ENCODE measurements at places on chromosomes 1 and 21. TPM values are rescaled to one million over a fixed set of nuclear protein-coding genes. Genes with fewer than 3 reads are reported as not detected.

DNA sequence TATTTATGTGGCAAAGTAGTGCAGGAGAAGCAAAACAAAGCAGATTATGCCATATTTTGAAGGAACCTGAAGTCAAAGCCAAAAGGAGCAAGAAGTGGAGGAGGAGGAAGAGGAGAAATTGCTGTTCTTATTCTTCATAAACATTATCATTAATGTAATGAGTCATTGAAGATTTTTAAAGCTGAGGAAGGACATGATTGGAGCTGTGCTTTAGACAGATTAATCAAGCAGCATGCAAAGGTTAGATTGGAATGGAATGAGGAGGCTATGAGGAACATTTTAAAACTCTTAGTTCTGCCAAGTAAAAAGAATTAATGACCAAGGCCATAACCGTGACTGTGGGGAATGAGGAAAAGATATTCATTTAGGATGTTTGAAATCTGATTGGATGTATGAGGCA, 33.0 kb upstream of the HSD17B7 start:
- no peak for DNase-seq

GRCh38 chr1:186330758-186331157, 44.3 kb downstream of the TPR start:
- DNase-seq: no peak

- no peak for DNase-seq
These were observed 106.8 kb upstream of the CACHD1 start for GRCh38 chr1:64363111-64363510.

DNA sequence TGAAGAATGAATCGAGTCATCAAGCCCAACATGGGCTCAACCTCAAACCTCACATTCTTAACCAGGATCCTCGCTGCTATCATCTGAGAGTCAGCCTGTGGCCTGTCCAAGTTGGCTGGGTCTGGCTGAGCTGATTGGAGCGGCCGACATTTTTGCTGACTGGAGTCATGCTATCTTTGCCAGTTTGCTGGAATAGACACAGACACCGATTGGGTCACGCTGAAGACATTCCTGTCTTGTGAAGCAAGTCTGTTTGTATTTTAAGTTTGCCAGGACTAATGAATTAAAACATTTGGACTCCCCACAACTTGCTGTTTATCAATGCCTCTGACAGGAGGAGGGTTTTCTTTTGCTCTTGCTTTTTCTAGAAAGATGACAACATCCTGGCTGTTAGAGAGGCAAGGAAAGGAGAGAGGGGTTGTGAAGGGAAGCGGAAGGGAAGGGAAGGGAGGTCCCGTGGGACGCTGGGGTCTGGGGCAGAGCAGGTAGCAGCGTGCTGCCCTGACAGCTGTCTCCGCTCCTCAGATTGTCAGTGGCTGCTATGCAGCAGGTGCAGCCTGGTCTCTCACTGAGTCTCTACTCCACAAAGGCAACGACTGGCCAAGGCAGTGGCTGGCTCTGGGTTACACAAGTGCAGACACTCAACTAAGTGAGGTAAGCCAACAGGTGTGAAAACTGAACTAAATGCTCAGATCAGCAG, at the start of gene MAP3K7CL:
Gene MAP3K7CL, plus strand, starts transcription at position 375 of the 700 bp plus-strand sequence. CDS start 2,701 bp downstream, outside the sequence.
- DNase-seq: no peak

DNA sequence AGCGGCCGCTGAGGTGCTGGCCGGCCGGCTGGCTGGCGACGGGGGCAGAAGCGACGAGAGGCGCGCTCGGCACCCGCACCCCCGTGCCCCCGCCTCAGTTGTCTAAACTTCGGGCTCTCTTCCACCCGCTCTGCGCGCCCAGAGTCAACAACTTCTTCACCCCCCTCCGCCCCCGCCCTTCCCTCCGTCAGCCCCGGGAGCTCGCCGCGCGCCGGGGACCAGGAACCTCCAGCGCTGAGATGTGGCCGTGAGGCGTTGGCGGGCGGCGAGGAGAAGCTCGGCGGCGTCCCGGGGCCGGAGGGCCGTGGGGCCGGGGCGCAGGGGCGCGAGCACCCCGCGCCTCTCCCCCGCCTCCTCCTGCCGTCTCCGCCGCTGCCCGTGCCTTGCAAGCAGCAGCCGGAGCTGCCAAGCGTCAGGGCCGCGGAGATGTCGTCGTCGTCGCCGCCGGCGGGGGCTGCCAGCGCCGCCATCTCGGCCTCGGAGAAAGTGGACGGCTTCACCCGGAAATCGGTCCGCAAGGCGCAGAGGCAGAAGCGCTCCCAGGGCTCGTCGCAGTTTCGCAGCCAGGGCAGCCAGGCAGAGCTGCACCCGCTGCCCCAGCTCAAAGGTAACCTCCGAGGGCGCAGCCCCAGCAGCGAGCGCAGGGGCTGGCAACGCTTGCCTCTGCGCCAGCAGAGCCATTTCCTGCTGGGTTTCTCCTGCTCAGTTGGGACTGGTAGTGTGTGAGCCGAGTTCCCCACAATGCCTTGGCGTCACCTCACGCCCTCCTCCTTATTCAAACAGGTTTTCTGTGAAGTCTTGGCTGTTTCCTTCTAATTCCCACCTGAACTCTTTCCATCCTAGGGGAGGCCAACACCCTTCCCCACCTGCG, 710 bp downstream of the PPP2R5A start:
- peak; percentile 78 for DNase-seq

DNA sequence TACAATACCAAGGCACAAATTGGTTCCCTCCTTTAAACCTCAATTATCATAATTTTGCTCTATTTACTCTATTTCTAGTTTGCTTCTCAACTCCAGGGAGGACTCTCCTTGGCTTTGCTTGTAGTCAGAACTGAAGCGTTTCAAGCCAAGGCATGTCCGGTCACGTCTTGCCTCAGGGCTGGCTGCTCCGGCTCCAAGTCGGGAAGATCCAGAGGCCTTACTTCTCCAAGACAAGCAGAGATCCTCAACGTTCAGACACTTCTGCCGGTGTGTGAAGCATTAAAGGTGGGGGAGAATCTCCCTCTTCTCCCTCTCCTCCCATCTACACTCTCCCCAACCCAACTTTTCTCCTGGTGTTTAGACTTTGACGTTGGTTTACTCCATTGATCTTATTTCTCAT, 7.2 kb upstream of the HHAT start:
- DNase-seq: no peak

DNA sequence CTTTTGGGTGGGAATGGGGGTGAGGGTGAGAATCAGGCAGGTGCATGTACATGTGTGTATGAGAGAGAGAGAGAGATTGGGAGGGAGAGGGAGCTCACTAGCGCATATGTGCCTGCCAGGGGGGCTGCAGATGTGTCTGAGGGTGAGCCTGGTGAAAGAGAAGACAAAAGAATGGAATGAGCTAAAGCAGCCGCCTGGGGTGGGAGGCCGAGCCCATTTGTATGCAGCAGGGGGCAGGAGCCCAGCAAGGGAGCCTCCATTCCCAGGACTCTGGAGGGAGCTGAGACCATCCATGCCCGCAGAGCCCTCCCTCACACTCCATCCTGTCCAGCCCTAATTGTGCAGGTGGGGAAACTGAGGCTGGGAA, 95.0 kb downstream of the EPHB2 start:
- no peak for DNase-seq

GRCh38 chr1:226627924-226628611, 79.5 kb downstream of the STUM start:
- DNase-seq: no peak

The SHISA4 gene
- 0.94 TPM for total RNA-seq

The CALML6 gene
- total RNA-seq: 1.8 TPM

GRCh38 chr1:236716160-236716559, 29.9 kb downstream of the ACTN2 start:
- DNase-seq: no peak

The BNIPL gene
- 2.8 TPM for total RNA-seq

DNA sequence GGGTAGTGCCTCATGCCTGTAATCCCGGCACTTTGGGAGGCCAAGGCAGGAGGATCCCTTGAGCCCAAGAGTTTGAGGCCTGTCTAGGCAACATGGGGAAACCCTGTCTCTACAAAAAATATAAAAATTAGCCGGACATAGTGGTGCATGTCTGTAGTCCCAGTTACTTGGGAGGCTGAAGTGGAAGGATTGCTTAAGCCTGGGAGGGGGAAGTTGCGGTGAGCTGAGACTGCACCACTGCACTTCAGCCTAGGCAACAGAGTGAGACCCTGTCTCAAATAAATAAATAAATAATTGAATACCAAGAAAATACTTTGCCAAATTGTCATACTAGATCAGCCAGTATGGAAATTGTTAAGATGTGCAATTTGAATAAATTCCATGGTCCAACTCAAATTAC, 5.9 kb upstream of the RBBP5 start:
- DNase-seq: no peak

GRCh38 chr1:182193908-182194550, 132.5 kb upstream of the ZNF648 start:
- DNase-seq: no peak

The GLIS1 gene
- not detected for total RNA-seq

The NR1I3 gene
- total RNA-seq: not detected

- DNase-seq: no peak
These were observed 129.8 kb downstream of the CYYR1 start for GRCh38 chr21:26443291-26443690.
